ENCODE measurements at places on chromosomes 1 and 21. TPM values are rescaled to one million over a fixed set of nuclear protein-coding genes. Genes with fewer than 3 reads are reported as not detected.

- DNase-seq, result no peak
Measured at GRCh38 chr1:224368409-224368808, 11.7 kb downstream of the CNIH4 start.

- no peak for DNase-seq
Measured at GRCh38 chr1:193040011-193040410, 19.1 kb downstream of the UCHL5 start.

DNA sequence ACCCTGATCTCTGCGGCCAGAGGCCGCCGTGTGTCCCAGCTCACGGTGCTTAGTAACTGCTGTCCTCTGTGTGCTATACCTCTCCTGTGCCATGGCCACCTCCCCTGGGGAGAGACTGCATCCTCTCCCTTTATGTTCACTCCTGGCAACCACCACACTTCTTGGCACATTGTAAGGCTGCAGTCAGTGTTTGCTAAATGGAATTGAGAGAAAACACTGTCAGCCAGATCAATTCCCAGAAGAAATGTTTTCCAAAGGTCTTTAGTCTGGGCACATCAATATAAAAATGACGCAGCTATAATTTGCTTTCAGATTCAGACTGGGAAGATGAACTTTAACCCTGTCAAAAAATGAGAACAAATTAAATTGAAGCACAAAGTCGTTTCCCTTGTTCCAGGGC is 96.8 kb downstream of the BEND5 start:
- no peak for DNase-seq

TMEM82 gene
- total RNA-seq, result not detected

LCE3D gene
- total RNA-seq, result not detected

TNFSF4 gene
- total RNA-seq, result 5.1 TPM
